Adrenal gland (tissue), 19 donors: ENCODE measurements at places on chromosomes 1 and 21. TPM values are rescaled to one million over a fixed set of nuclear protein-coding genes. Genes with fewer than 3 reads are reported as not detected.

SERPINC1 gene
- not detected for total RNA-seq

DNA sequence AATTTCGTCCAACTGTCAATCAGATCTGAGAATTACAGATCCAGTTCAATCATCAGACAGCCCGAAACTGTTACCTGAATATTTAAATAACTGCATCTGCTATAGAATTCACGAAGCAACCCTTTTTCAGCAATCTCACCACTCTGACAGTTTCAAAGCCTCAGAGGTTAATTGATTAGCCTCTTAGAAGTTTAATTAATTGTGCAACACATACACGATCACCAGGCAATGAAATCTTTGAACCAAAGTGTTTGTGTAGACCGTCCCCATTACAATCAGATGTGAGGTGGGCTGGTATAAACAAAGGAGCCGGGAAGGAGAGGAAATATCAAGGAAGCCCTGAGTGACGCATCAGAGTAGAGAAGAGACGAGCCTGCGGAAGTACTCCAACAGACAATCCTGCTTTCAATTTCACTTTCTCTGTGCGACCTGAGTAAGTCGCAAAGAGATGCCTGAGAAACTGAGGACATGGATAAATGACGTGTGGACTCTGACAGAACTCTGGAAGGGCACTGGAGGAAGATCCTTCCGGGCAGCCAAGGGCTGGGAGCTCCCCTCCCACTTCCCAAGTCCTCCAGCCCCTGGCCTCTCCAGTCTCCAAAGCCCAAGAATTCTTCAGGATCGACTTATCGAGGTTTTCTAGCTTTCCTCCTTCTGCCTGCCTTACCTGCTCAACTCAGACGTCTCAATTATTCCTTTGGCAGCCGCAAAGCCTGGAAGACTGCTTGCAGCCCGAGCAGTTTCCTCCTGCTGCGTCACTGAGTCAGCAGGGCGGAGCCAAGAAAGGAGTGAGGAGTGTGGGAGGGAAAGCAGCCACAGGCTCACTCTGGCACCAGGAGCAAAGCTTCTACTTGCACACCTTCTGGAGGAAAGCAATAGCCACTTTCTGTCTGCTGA lies at the start of gene RNASEL:
RNASEL (minus strand) TSS at position 757 of the 897 bp plus-strand sequence. CDS start 2,450 bp downstream, outside the sequence.
- DNase-seq = peak; percentile 69

DNA sequence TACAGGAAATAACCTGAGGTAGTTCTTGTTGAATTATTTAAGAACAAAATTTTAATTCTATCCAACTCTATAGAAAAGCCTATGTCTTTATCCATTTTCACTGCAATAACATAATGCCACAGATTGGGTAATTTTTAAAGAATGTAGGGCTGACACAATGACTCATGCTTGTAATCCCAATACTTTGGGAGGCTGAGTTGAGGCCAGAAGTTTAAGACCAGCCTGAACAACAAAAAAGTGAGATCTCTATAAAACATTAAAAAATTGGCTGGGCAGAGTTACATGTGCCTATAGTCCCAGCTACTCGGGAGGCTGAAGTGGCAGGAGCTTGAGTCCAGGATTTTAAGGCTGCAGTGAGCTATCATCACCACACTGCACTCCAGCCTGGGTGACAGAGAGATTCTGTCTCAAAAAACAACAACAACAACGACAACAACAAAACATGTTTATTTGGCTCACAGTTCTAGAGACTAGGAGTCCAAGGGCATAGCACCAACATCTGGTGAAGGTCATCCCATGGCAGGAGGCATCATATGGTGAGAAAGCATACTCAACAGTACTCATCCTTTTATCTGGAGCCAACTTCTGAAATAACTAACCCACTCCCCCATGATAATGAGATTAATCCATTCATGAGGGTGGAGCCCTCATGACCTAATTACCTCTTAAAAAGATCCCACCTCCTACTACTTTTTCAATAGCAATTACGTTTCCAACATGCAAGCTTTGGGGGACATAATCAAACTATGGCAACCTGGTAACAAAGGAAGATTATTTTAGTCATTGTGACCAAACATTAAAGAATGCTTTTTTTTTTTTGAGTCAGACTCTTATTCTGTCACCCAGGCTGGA lies 59.6 kb downstream of the ABL2 start:
- DNase-seq = no peak

- DNase-seq = no peak
Measured at GRCh38 chr1:55503663-55504305, 288.6 kb upstream of the USP24 start.

PITHD1 gene
- total RNA-seq = 54.9 TPM
